NCI-H1105 (cell line): ENCODE measurements at places on chromosomes 2 and 18.

DNA sequence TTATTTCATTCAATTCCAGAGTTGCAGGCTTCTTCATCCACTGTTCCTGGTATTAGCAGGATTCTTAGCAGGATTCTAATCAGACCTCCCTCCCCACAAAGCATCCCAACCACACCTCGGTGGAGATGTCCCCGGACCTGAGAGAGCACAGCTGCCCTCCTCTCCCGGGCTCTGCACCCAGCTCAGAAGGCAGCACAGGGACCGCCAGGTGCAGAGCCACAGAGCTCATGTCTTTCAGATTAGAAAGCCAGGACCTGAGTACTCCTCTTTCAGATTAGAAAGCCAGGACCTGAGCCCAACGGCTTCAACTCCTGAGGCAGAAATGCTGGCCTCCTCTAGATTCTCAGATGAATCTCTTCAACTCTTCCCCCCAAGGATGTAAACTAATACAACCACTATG lies 152.3 kb downstream of the MYO5B start:
- no peak for DNase-seq

GRCh38 chr18:48961547-48961946 lies 10.8 kb upstream of the SMAD7 start:
- no peak for DNase-seq

DNA sequence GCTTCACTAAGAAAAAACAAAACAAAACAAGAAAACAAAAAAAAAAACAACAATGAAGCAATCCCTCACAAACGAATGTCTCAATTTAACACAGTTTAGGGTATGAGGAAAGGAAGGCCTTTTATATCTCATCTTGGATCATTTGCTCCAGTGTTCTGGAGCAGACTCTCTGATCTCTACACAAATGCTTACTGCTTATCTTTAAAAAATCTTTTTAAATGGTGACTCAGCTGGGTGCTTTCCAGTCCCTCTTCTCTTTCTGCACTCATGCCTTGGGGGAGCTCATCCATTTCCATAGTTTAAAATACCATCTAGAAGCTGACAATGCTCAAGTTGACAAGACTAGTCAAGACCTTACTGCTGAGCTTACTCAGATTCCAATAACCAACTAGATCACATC lies 56.2 kb downstream of the ETAA1 start:
- DNase-seq = no peak

DNA sequence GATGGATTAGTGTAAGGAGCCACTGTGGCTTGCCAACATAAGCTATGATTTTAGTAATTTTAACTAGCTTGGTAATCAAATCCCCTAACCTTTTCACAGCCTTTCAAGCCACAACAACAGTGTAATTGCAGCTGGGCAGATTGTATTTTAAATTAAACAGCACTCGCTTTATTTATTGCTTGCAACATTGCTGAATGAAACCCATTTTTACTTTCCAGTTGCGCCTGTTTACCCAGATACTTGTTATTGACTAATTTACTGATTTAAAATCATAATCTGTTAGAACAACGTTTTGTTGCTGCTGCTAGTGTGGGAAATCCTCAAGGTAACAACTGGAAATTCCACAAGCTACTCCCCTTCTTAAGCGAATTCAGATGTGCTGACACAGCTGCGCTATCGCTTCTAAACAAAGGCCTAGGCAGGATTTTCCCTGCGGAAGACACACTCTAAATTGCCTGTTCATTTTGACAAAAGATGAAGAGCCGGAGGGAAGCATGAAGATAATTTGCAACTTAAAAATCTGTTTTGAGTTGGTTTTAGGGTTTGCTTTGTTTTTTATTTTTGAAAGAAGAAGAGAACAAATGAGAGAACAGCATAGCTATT lies 283.9 kb downstream of the ALPK2 start:
- no peak for DNase-seq

DNA sequence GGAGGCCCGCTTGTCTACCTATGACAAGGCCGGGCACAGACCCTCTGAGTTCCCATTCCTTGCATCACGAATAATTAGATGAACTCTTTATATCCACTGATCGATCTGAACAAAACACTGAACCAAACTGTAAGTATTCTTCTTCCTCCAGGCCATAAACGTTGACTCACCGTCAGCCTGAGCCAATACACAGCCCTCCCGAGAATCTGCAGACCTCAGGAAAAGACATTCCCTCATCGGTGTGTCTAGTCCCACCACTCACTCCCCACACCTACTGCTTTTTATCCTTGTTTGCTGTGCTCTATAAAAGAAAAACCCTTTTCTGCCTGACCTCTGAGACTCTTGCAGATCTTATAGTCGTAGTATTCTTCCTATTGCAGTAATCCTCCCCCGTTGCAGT lies 41.0 kb downstream of the TMEM87B start:
- DNase-seq = no peak
